ENCODE measurements at places on chromosomes 3 and 15.

DNA sequence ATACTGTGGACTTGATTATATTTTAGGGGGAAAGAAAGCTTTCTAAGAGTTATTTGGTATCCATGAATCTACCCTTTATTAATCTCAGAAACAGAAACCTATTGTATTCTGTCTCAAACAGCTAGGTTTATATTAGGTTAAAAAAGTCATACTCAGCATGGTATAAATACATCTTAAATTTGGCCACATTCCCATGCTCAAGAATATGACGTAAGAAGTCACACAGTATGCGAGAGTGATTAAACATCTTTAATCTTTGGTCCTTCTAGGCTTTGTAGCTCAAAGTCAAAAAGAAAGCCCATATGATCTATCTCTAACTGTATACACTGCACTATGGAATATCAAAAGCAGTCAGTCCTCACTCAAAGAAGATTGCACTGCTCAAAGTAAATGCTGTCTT, 131.4 kb downstream of the EPHA3 start:
- no peak for DNase-seq

GRCh38 chr15:99863550-99864198, 130.4 kb upstream of the LYSMD4 start:
- no peak for DNase-seq

DNA sequence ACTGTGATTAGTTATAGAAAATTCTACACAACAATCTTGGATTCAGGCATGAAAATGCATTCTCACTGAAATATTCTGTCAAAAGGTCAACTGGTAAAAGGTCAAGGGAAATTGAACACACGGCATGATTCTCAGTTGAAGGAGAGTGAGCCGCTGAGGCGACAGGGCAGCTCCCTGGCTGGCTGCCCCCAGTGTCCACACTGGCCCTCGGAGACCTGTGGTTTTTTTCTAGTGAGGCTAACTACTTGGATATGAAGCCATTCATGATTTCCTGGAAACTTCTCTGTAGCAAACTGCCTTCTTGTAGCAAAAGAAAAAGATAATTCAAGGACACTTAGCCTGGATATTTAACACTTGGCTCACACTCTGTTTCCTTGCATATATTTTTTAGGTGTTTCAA, 37.2 kb downstream of the AADACL2 start:
- no peak for DNase-seq

GRCh38 chr3:64459711-64460110, 228.1 kb downstream of the ADAMTS9 start:
- no peak for DNase-seq

DNA sequence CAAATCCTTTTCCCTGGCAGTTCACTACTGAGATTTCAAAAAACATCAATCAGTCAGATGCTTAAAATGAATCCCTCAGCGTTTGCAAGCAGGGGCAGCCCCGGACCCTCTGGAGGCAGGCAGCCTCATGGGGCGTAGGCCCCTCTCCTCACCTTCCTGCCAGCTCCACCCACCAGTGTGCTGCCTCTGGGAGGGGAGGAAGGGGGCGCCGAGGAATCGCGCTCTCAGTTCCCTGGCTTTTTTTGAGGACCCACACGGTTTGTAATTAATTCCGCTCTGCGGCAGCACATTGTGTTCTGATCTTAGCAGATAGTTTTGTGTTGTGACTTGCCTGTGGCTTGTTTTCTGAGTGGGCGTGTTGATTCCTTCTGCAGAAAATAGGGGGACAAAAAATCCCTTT, 159.9 kb downstream of the KLF13 start:
- DNase-seq = no peak

GRCh38 chr15:49847423-49848281, 226.8 kb downstream of the DTWD1 start:
- no peak for DNase-seq

DNA sequence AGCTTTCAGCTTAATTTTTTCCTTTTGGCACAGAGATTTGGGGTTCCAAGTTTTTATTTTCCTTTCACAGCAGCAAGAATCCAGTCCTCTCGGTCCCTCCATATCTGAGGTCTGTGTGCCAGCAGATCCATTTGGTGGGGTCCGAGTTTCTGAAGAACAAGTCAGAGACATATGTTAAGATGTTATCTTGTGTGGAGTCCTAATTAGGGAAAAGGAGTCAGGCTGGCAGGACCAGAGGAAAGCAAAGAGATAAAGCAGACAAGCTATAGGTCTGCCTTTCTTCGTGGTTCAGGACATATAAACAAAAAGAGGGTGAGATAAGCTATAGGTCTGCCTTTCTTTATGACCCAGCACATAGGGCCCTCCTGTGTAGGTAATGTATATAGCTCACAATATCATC, 54.9 kb downstream of the TMED3 start:
- no peak for DNase-seq

Data from activated CD4-positive, alpha-beta T cell treated with anti-CD3 and anti-CD28 coated beads, Interleukin-2, amount 10 ng/mL, durations not matched to agents 7 days and 5 days (primary cell).